ENCODE measurements at places on chromosomes 16 and 17. TPM values are rescaled to one million over a fixed set of nuclear protein-coding genes. Genes with fewer than 3 reads are reported as not detected.

The CIITA gene
- total RNA-seq: 0.22 TPM

The CCDC154 gene
- total RNA-seq: 0.22 TPM

The VTN gene
- 0.11 TPM for total RNA-seq

The SSTR5 gene
- not detected for total RNA-seq
